ENCODE measurements at places on chromosomes 6 and 20. TPM values are rescaled to one million over a fixed set of nuclear protein-coding genes. Genes with fewer than 3 reads are reported as not detected.

Gene ZNF184
- total RNA-seq: 9.4 TPM

Gene PRSS35
- total RNA-seq: 6.8 TPM

Gene IMPG1
- not detected for total RNA-seq

Gene C6orf58
- total RNA-seq: not detected

Gene OR10C1
- not detected for total RNA-seq

Gene OR2J1
- not detected for total RNA-seq

Gene ATP9A
- 53.7 TPM for total RNA-seq

Gene ADIG
- total RNA-seq: not detected

Gene MYMX
- not detected for total RNA-seq

Gene CALHM5
- 4.4 TPM for total RNA-seq

Gene RNF39
- total RNA-seq: not detected

Gene ESR1
- total RNA-seq: 0.50 TPM

Gene DEFB125
- not detected for total RNA-seq

Gene MYL9
- 25.4 TPM for total RNA-seq

Gene NFKBIE
- 6.4 TPM for total RNA-seq

Gene EEF1A2
- 1.7 TPM for total RNA-seq

Gene CDSN
- total RNA-seq: not detected

Gene NRN1
- total RNA-seq: under 0.01 TPM

Gene MBOAT1
- total RNA-seq: 6.6 TPM

Gene OSBPL2
- 27.9 TPM for total RNA-seq

Gene QRSL1
- total RNA-seq: 13.6 TPM

Gene MCHR2
- total RNA-seq: not detected

Gene MED20
- total RNA-seq: 27.7 TPM

Gene TSPO2
- total RNA-seq: not detected

Gene SALL4
- total RNA-seq: 0.51 TPM

Gene ABHD16B
- not detected for total RNA-seq

Gene PAX1
- total RNA-seq: not detected

Gene CSTF1
- total RNA-seq: 31.2 TPM

Gene CST7
- not detected for total RNA-seq

Gene CD24
- 0.26 TPM for total RNA-seq

Gene SLC22A2
- total RNA-seq: not detected

Gene CYP39A1
- 3.8 TPM for total RNA-seq

Gene FUT9
- not detected for total RNA-seq

Gene TCF21
- 8.2 TPM for total RNA-seq

Gene OGFRL1
- 23.6 TPM for total RNA-seq

Gene WFDC2
- not detected for total RNA-seq

Gene SUN5
- total RNA-seq: not detected

Gene COL10A1
- total RNA-seq: 40.1 TPM

Gene DZANK1
- 0.83 TPM for total RNA-seq

Gene MAD2L1BP
- 19.2 TPM for total RNA-seq

Gene HLA-DOA
- not detected for total RNA-seq

Gene CLPSL1
- total RNA-seq: not detected

Gene FERMT1
- 3.3 TPM for total RNA-seq

Gene BCAS1
- under 0.01 TPM for total RNA-seq

Gene CYP24A1
- not detected for total RNA-seq
